Stimulated activated naive CD4-positive, alpha-beta T cell (primary cell): ENCODE measurements at places on chromosomes 16 and 17.

- no peak for DNase-seq
Measured at GRCh38 chr16:85364323-85365040, 248.6 kb upstream of the GSE1 start.

DNA sequence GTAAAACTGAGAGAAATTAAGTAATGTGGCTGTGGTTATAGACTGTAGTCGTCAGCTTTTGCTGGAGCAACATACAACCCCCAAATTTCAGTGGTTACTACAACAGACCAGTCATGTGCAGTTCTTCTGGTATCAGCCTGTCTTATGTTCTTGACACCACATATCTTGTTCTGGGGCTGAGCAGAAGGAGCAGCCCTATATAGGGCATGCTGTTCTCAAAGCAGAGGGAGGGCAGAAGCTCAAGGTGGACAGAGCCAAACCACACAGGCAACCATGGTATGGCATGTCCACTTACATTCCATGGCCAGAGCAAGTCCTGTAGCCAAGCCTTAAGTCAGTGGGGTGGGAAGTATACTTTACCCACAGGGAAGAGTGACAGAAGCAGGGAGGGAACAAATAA is 7.7 kb downstream of the PRKAR1A start:
- DNase-seq, result no peak

GRCh38 chr17:16491703-16492612 is at the start of gene LRRC75A:
TSS of gene LRRC75A (minus strand) at chr17:16492193. CDS start at chr17:16491990, 203 bp downstream.
- peak; percentile 43 for DNase-seq

DNA sequence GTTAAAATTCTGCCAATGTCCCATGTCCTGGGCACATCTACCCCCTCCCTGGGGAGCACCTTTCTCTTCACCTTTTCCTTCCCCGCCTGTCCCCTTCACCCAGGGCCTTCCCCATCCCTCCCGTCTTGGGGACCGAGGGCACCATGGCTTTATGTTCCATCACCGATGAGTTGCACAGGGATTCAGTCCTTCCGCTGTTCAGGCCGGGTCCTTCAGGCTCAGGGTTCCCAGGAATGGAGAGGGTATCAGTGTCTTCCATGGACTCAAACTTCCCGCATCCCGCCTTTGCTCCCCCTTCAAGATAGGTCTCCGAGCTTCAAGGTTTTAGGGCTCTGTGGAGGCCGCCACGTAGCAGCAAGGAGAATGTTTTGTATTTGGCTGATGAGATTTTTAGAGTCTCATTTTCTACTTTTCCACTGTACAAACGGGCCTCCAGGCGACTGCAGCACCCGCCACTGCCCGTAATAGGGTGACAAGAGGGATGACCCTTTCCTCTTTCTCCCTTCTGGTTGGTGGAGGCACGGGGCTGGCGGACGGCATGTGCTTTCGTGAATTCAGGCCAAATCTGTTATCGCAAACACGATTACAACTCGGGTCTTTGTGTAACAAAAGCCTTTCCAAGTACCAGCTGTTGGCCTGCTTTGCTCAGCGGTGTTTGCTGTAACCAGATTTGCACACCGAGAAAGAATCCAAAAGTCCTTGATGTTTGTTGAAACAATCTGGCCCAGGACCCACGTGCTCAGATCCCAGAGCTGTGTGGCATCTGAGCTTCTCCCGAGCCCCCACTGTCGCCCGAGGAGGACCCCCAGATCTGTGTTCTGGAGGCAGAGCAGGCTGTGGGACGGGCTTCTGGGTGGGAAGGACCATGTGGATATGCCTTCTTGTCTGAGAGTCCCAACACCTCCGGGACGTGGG is 236.3 kb downstream of the SEC14L1 start:
- no peak for DNase-seq

- no peak for DNase-seq
Measured at GRCh38 chr17:49910858-49911204, 58.2 kb upstream of the DLX4 start.

- DNase-seq, result peak; percentile 39
Measured at GRCh38 chr17:81869221-81870130, 1.7 kb downstream of the ARHGDIA start.

GRCh38 chr17:35235917-35236316 is 7.0 kb upstream of the SLFN5 start:
- DNase-seq, result peak; percentile 16

DNA sequence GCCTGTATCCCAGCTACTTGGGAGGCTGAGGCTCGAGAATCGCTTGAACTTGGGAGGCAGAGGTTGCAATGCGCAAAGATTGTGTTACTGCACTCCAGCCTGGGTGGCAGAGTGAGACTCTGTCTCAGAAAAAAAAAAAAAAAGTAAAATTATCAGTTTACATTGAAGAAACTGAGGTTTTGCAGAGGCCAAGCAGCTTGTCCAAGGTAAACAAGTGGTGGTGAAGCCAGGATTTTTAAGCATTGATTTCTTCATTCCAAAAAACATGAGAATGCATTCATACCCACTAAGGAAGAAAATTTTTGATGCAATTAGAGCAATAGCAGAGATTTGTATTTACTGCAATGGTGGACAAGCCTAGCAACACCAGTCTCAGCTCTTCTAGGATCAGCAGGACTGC is 52.7 kb downstream of the CENPV start:
- DNase-seq, result no peak

GRCh38 chr16:49828533-49829267 is 27.2 kb downstream of the ZNF423 start:
- DNase-seq, result no peak

DNA sequence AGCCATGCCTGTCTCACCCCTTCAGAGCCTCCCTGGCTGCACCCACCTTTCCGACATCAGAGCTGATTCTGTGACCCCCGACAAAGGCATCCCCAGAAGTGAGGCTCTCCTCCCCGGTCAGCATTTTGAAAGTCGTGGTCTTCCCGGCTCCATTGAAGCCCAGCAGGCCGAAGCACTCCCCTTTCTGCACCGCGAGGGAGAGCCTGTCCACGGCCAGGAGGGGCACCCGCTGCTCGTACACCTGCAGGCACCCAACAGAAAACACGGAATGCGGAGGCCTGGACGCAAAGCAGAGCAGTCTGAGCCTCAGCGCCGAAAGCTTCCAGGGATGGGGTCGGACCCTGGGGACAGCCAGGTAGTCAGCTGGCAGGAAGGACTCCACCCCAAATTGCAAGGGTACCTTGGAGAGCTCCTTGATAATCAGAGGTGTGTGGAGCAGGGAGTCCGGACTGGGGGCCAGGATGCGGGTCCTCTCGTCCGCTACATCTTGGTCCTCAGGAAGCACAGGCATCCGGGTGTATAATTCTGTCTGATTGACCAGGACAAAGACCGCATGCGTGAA is 13.1 kb upstream of the RNPS1 start:
- DNase-seq, result no peak

DNA sequence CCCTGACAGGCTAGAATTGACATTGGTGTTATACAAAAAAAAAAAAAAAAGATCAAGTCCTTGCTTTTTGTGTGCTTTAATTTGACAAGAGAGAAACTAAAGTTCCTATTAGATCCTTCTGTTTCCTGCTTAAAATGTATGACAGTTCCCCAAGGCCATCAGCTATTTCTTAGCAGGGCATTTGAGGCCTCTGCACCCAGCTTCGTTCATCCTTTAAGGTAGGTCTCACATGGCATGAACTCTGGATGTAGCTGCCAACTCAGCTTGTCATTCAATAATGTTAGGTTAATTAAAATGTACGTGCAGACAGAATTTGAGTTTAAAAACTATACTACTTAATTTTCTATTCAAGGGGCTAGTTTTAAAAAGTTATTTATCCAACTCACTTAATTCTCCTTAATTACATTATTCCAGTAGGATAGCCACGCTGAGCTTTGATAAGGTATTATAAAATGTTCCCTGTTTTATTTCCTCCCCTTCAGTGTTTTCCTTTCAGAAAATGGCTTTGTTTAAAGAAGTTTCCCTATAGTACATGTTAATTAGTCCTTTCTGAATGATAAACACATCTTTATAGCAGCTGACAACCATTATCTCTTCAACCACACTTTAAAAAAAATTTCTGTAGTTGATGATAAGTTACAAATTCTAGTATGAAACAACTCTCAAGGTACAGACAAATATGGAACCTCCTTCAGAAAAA is 1.2 kb upstream of the RFFL start:
- no peak for DNase-seq

DNA sequence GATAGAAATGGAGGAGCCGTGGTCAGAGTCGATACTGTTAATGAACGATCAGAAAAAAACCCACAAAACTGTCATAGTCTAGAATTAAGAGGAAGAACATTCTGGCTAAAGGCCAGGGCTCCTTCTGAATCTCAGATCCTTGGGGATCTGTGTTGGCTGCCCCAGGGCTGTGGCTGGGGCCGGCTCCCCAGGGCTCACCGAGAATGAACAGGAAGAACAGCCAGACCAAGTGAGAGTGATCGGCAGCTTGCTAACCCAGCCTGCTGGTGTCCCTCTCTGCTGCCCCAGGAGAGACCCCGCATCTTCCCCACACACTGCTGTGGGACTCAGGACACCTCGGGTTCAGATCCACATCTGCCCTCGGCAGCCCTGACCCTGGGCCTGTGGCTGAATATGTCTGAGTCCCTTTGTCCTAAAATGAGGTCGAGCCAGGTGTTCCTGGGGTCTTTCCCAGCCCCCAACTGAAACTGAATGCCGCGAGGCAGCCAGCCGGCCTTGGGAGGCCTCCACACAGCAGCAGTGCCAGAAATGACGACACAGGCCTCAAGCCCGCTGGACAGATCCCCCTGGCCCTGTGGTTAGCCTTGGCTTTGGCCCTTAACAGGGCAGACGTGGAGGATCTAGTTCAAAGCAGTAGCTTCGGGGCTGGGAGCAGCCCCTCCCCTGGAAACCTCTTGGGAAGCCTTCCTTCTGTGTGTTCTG is 23.9 kb upstream of the CLEC18A start:
- no peak for DNase-seq

DNA sequence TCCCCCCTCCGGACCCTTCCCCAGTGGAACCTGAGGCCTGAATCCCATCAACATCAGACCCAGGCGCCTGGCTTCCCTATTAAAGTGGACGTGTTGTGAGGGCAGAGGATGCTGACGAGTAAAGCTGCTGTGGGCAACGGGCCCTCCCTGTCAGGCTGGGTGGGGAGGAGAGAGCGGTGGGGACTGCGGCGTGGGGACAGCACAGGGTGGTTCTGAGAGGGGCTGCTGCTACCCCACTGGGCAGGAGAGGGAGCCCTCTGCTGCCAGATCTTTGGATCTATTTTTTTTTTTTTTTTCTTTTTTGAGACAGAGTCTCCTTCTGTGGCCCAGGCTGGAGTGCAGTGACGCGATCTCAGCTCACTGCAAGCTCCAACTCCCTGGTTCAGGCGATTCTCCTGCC is 5.9 kb downstream of the CA5A start:
- DNase-seq, result no peak

DNA sequence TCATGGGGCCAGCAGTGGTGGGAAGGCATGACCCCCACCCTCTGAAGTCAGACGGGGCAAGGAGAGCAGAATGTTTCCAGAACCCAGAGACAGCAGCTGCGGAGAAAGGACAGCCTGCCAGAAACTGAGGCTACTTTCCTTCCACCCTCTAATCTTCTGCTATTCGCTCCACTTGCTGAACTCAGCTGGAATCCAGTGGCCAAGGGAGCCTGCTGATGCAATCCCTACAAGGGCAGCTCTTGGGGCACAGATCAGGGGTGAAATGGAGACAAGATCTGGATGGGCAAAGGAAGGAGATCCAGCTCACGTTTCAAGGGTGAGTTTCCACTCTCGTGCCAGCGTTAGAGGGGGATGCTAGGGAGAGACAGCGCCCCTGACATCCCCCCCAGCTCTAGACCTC is 479.1 kb downstream of the SLC39A11 start:
- DNase-seq, result no peak

- no peak for DNase-seq
Measured at GRCh38 chr17:8149419-8150193, 2.6 kb downstream of the PER1 start.

DNA sequence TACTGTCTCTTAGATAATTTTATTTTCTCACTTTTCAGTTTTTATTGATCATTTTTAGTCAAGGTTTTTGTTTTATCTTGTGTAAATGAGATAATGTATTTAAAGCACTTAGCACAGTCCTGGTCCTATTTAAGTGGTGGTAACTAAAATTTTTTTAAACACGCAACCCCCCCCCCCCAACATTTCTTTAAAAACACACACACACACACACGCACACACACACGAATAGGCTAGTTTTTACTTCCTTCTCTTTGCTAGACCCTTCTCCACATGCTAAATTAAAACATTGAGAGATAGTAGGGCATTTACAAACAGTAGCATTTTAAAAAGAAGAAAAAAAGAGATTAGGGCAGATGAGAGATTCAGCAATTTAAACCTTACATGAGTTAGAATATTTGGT is 5.0 kb downstream of the NFATC3 start:
- no peak for DNase-seq

- no peak for DNase-seq
Measured at GRCh38 chr16:27223226-27223610, 19.9 kb downstream of the KDM8 start.

DNA sequence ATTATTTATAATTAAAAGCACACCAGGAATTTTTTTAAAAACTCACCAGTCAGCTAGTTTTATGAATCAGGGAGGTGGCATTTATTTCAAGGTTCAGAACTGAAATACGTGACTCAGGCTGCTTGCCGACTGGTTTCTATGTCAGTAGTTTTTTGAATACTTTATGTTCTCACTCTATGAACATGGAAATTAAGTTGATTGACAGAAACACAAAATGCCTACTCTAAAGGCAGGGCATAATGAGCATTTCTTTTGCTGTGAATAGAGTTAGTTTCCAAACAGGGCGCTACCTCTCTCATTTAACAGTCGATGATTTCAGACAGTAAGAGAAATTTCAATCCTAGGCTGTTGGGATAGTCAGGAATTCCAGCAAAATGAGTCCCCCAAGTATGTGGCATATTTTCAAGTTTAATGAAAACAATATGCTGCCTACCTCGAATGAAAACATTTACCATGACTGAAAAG is 6.7 kb downstream of the HS3ST3B1 start:
- no peak for DNase-seq

- no peak for DNase-seq
Measured at GRCh38 chr17:48990882-48991357, 6.3 kb upstream of the IGF2BP1 start.

DNA sequence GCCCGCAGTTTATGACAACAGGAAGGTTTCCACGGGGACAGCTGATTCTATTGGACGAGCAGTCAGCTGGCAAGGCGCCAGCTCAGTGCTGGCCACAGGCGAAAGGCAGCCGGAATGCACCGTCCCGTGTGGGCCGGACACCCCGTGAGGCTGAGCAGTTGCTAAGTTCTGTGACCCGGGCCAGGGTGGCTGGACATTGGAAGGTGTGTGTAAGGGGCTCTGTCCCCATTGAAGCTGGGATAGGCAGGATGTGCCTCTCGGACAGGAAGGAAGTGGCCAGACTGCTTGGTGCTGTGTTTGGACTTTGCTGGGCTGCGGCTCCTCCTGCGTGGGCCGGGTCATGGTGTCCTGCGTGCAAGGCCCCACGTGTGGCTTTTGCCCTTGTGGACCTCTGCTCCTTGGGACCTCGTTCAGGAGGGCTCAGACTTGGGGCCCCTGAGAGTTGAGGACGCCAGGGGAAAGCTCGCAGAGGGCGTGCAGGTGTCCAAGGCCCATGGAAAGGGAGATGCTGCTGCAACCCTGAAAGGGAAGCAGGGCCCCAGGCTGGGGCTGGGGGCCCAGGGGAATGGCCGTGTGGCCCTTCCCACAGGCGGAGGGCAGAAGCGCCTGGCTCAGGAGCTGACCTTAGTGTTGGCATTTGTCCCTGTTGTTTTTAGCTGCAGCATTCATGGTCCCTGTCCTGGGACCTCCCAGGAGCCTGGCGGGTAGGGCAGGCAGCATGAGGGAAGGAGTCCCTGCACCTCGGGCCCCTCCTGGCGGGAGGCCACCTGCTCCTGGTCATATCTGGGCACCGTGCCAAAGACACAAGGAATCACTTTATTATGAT is 10.0 kb downstream of the BAIAP2 start:
- DNase-seq, result no peak
